Sigmoid colon (tissue), 7 donors: ENCODE measurements at places on chromosomes 11 and 22. TPM values are rescaled to one million over a fixed set of nuclear protein-coding genes. Genes with fewer than 3 reads are reported as not detected.

Gene PGA5
- polyA plus RNA-seq, result 1.2 TPM

Gene MAFF
- polyA plus RNA-seq, result 41.4 TPM

Gene SMTNL1
- polyA plus RNA-seq, result not detected

Gene GP1BB
- polyA plus RNA-seq, result not detected

Gene APOA4
- polyA plus RNA-seq, result 3.0 TPM

Gene GLB1L3
- polyA plus RNA-seq, result not detected

Gene OMP
- polyA plus RNA-seq, result not detected

Gene SGSM1
- 0.46 TPM for polyA plus RNA-seq

Gene LDHAL6A
- polyA plus RNA-seq, result 0.04 TPM

Gene EFCAB6
- polyA plus RNA-seq, result 0.45 TPM

Gene OR8D4
- not detected for polyA plus RNA-seq

Gene MMP13
- 0.19 TPM for polyA plus RNA-seq

Gene RNF215
- 7.1 TPM for polyA plus RNA-seq

Gene MRPL11
- polyA plus RNA-seq, result 70.3 TPM

Gene MRGPRE
- polyA plus RNA-seq, result not detected

Gene HEPHL1
- polyA plus RNA-seq, result not detected

Gene P2RX3
- polyA plus RNA-seq, result not detected

Gene TRPM5
- polyA plus RNA-seq, result not detected

Gene EPS8L2
- polyA plus RNA-seq, result 153 TPM

Gene GGTLC2
- not detected for polyA plus RNA-seq

Gene DYNC2H1
- polyA plus RNA-seq, result 0.46 TPM

Gene ESAM
- polyA plus RNA-seq, result 2.3 TPM

Gene PAX6
- 0.46 TPM for polyA plus RNA-seq

Gene OR2AT4
- not detected for polyA plus RNA-seq

Gene TNNT3
- polyA plus RNA-seq, result 8.4 TPM

Gene KCNC1
- polyA plus RNA-seq, result not detected

Gene RASGRP2
- polyA plus RNA-seq, result 101 TPM

Gene ADAMTS8
- polyA plus RNA-seq, result 3.3 TPM
